ENCODE measurements at places on chromosomes 13 and 19. TPM values are rescaled to one million over a fixed set of nuclear protein-coding genes. Genes with fewer than 3 reads are reported as not detected.

Gene ZFP28
- 3.2 TPM for total RNA-seq

Gene GARIN5A
- not detected for total RNA-seq

Gene DHPS
- total RNA-seq: 287 TPM

- no peak for DNase-seq
- H3K36me3 ChIP-seq: no peaks in the 10 kb centered on the region
- H3K4me1 ChIP-seq: no peaks in the 10 kb centered on the region
- H3K4me3 ChIP-seq: no peak overlapping the region
These were observed 112.4 kb downstream of the ZNF429 start for GRCh38 chr19:21617740-21618339.

DNA sequence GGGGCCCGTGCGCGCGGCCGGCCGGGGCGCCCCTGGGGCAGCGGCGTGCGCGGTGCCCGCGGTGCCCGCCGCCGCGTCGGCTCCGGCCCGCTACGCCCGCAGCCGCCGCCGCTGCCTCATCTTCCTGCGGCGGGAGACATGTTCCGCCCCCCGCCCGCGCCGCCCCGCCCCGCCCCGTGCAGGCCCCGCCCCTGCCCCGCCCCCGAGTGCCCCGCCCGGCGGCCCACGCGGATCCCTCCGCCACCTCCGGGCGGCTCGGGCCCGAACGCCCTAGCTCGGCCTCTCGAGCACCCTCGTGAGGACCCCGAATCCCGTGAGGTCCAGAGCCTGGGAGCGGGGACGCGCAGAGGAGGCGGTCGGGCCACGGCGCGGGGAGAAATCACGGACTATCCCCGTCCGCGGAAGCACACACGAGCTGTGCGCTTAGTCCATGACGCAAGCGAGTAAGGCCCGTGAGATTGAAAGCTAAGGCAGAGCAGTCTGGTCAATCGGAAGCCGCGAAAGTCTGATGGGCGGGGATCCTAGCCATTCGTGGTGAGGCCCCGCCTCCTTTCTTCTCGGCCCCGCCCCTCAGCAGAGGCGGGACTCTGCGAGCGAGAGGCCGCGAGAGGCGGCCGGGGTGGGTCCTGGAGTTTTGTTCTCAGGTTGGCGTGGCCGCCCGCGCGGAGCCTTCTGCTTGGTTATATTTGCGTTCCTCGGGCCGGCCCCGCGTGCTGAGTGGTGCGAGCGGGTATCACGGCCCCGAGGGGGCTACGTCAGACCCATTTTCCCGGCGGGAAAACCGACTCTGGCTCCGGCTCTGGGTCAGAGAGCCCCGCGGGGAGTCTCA is at the start of gene TCF3:
TCF3 (minus strand) TSS at position 145 of the 829 bp plus-strand sequence. CDS start 2,367 bp downstream, outside the sequence.
- peaks cover 23% of the 10 kb centered on the region for H3K4me1 ChIP-seq
- DNase-seq: peak; percentile 99
- H3K27me3 ChIP-seq: no peaks in the 10 kb centered on the region
- H3K27ac ChIP-seq: peak within 1 kb of the TSS; percentile 99

- H3K27ac ChIP-seq: no peak overlapping the region
- no peak for DNase-seq
- no peak overlapping the region for H3K4me3 ChIP-seq
- H3K36me3 ChIP-seq: no peaks in the 10 kb centered on the region
- peaks cover 42% of the 10 kb centered on the region for H3K4me1 ChIP-seq
- H3K27me3 ChIP-seq: no peaks in the 10 kb centered on the region
These were observed 750.6 kb downstream of the DIAPH3 start for GRCh38 chr13:59413126-59413525.

- no peak for DNase-seq
- no peaks in the 10 kb centered on the region for H3K36me3 ChIP-seq
- H3K4me1 ChIP-seq: no peaks in the 10 kb centered on the region
- H3K27ac ChIP-seq: no peak overlapping the region
- H3K4me3 ChIP-seq: no peak overlapping the region
These were observed 45.7 kb downstream of the VAV1 start for GRCh38 chr19:6818246-6818645.

GRCh38 chr19:56294549-56294948 is 20.1 kb downstream of the ZSCAN5A start:
- peaks cover 3% of the 10 kb centered on the region for H3K36me3 ChIP-seq
- H3K27me3 ChIP-seq: no peaks in the 10 kb centered on the region
- H3K4me1 ChIP-seq: no peaks in the 10 kb centered on the region
- H3K27ac ChIP-seq: no peak overlapping the region

DNA sequence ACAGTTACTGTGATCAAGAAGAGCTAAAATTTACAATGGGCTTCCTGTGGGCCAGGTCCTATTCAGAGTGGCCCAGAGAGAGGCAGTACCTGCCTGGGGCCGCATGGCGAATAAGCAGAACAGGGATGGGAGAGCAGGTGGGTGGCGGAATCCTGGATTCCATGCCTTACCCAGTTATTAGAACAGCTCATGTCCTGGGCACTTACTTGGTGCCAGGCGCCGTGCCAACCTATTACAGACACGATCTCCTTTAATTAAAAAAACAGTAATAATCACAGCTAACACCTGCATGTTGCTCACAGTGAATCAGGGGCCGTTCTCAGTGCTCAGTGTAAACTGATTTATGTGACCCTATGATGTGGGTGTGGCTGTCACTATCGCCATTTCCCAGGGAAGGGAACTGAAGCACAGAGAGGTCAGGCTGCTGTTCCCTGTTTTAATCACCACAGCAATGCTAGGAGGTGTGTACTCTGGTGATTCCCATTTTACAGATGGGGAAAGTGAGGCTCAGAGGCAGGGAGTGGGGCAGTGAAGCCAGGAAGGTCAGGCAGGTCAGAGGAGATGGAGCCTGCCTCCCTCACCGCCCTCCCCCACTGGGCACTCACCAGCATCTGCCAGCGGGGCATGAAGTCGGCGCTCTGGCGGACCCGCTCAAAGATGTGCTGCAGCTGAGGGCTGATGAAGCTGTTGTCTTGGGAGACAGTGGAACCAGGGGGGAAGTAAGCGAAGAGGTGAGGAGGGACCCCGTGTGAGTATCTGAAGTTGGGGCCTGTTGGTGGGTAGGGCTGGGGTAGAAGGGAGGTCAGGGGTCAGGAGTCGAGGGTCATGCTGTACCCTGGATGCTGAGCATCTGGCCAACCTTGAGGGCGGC is 12.0 kb downstream of the COQ8B start:
- H3K27me3 ChIP-seq: no peaks in the 10 kb centered on the region
- no peak for DNase-seq
- H3K4me3 ChIP-seq: no peak overlapping the region
- H3K36me3 ChIP-seq: peaks cover 96% of the 10 kb centered on the region
- peaks cover 6% of the 10 kb centered on the region for H3K4me1 ChIP-seq

- no peak overlapping the region for H3K4me3 ChIP-seq
- no peaks in the 10 kb centered on the region for H3K4me1 ChIP-seq
- no peaks in the 10 kb centered on the region for H3K27me3 ChIP-seq
- peak; percentile 5 for DNase-seq
- H3K27ac ChIP-seq: no peak overlapping the region
These were observed 549.1 kb upstream of the MIR17HG start for GRCh38 chr13:90798381-90798780.

- H3K27me3 ChIP-seq: no peaks in the 10 kb centered on the region
- no peak for DNase-seq
- no peak overlapping the region for H3K27ac ChIP-seq
- H3K36me3 ChIP-seq: no peaks in the 10 kb centered on the region
- peaks cover 17% of the 10 kb centered on the region for H3K4me1 ChIP-seq
These were observed 56.5 kb downstream of the CDK8 start for GRCh38 chr13:26310470-26310869.

DNA sequence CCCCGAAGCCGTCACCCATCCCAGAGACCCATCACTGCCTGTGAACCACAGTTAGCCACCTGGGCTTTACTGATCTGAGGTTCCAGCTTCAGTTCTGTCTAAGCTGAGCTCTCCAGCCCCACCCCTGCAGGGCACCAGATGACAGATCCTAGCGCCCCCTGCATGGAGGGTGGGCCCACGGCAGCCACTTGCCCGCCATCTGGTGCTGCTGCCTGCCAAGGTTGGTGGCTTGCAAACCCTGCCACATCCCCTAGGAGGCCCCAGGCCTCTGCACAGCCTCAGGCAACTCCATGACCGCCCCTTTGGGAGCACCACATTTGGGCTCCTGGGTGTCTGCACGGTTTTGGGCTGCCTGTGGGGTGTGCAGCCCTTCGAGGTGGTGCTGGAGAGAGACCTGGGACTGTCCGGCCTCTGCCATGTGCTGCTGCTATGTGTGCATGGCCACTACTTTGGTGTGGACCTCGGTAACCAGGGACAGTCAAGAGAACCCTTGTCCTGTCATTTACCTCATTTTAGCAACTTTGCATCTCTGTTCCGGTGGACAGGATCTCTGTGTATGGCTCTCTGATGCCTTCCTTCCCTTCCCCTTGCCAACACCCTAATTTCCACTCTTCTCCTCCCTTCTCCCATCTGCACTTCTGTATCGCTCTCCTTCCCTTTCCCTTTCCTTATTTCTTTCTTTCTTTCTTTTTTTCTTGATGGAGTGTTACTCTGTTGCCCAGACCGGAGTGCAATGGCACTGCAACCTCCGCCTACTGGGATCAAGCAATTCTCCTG is 17.4 kb upstream of the SDHAF1 start:
- no peak overlapping the region for H3K4me3 ChIP-seq
- peaks cover 11% of the 10 kb centered on the region for H3K27me3 ChIP-seq
- no peaks in the 10 kb centered on the region for H3K36me3 ChIP-seq
- no peaks in the 10 kb centered on the region for H3K4me1 ChIP-seq

- H3K4me1 ChIP-seq: no peaks in the 10 kb centered on the region
- no peaks in the 10 kb centered on the region for H3K36me3 ChIP-seq
- no peak for DNase-seq
- no peak overlapping the region for H3K27ac ChIP-seq
These were observed 686.4 kb downstream of the PCDH9 start for GRCh38 chr13:66543780-66544179.
